Activated CD4-positive, alpha-beta T cell treated with anti-CD3 and anti-CD28 coated beads, Interleukin-2, Interleukin-4, amounts not matched to agents 100 ng/mL and 50 ng/mL, durations not matched to agents 16 hours and 8 hours (primary cell): ENCODE measurements at places on chromosomes 2 and 18.
A peak's percentile ranks its signal among the peaks of the same experiment; 100 is the strongest.

DNA sequence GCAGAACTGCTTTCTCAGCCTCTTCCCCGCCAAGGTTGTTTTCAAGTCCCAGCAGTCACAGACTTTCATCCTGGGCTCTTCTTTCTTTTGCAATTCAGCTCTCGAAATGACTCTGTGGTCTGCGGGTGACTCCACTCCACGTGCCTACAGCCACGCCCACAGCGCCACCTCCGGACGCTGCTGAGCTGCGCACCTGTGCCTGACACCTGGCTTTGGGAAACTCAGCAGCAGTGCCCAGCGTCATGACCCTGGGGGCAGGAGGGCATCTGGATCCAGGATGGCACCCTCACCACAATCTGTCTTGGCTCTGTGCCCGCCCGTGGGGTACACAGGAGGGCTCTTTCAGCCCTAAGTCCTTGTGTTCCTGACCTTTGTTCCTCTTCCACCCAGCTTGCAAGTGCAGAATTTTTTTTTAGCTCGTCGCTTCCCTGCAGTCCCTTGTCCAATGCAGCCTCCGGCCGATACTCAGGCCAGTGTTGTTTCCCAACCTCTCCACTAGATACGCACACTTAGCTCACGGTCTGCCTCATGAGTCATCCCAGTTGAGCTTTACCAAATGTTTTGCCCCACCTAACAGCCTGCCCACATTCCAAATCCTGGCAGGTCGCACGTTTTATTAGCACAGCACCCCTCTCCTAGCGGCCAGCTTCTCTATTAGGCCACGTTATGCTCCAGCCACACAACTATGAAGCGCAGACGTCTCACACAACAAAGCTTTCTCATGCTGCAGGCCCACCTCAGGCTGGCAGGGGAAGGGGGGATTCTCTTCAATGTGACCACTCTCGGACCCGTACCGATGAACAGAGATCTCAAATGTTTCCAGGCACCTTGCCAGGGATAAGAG is 6.5 kb upstream of the CAPN10 start:
- DNase-seq, result peak; percentile 89

DNA sequence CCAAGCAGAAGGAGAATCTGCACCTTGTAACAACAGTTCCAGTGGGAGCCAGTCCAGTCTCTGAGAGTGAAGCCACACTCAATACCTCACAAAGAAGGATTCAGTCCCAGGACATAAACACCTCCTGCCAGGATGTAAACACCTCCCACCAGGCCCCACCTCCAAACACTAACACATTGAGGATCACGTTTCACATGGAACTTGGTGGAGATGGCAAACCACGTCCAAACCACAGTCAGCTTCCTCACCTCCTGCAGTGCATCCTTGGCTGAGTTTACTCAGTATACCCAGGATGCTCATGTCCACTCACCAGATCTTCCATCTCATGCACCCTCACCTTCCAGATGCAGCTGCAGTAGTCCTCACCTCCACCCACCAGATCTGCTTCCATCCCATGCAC is 37.8 kb upstream of the TMEM18 start:
- no peak for DNase-seq

- no peak for DNase-seq
Measured at GRCh38 chr2:150075831-150076230, 411.6 kb downstream of the RND3 start.

DNA sequence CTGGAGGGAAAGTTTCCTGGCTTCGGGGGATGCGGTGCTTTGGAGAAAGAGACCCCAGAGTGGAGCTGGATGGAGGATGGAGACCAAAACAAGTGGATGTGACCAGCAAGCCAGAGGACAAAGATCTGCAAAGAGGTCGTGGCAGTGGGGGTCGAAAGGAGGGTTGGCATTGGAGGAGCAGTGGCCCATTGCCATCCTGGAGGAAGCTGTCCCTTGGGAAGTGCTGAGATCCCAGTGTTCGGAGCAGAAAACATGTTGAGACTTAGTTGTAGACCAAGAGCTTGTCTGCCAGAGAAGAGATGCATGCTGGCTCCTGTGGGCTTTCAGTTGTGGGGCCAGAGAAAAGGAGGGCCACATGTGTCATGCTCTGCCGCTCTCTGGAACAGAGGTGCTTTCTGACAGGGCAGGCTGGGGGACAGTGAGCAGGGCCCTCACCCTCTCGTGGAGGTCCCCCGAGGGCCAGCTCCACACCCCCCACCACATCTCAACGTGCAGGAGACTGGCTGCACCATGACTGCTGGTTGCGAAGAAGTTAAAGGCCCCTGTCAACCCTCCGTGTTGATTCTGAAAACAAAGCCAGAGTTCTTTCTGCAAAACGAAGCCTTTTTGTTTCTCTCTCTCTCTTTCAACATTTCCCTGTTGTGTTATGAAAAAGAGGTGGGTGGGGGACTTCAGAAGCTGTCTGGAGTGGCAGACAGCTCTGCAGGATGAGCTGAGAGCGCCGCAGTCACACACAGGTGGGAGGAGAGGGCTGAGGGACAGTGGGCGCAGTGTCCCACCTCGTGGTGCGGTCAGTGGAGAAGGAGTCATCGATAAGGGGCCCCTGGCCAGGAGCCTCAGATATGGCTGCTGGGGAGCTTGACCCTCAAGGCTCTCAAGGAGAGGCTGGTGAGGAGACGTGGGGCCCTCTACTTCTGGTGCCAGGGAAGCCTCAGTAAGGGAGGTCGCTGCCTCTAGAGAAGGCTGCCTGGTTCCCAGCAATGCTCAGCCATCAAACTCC is 77.6 kb upstream of the BCL2L11 start:
- no peak for DNase-seq

- DNase-seq, result no peak
Measured at GRCh38 chr2:177812713-177813396, 259.7 kb downstream of the PDE11A start.

- DNase-seq, result peak; percentile 17
Measured at GRCh38 chr18:58213440-58213839, 169.4 kb downstream of the NEDD4L start.

DNA sequence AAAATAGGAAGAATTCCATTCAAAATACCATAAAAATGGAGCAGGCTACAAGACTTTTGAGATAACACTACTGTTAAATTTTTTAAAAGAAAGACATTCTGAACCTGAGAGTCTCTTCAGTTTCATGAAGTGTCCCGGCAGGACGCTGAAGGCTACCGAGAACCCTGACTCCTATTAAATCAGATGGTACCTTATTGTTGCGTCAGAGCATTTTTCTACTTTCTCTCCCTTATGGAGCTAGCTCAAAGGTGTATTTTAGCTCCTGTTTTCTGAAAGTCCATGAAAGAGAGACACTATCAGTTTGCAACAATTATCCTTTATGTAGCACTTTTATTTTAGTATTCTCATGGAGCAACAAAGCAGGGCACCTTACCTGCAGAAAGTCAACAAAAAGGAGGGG is 626.7 kb downstream of the IRS1 start:
- DNase-seq, result no peak

- no peak for DNase-seq
Measured at GRCh38 chr2:17588031-17588430, 47.5 kb downstream of the VSNL1 start.

- no peak for DNase-seq
Measured at GRCh38 chr18:46141199-46141598, 37.0 kb downstream of the HAUS1 start.

GRCh38 chr18:41745166-41746049 is 209.6 kb upstream of the PIK3C3 start:
- peak; percentile 26 for DNase-seq

- DNase-seq, result no peak
Measured at GRCh38 chr2:219571311-219572236, at the start of gene OBSL1. Gene OBSL1, minus strand, starts transcription at chr2:219571539. Its CDS starts 307 bp downstream, at chr2:219571232.

DNA sequence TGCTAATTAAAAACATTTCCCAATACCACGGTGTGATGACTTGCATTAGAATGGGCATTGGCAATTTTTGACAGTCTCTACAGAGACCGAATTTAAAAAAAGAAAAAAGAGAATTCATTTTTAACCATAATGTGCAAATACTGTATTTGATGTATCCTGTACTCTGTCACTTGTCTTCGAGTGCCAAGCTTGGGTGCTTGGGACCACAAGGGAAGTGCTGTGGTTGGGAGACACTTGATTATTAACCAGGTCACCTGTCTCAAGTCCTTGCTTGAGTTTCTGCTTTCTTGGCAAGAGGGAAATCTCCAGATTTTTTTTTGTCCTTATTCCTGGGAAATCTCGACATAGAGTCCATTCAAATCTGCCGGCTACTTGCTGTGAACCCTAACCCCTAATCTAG is 209.0 kb downstream of the MC4R start:
- DNase-seq, result no peak

DNA sequence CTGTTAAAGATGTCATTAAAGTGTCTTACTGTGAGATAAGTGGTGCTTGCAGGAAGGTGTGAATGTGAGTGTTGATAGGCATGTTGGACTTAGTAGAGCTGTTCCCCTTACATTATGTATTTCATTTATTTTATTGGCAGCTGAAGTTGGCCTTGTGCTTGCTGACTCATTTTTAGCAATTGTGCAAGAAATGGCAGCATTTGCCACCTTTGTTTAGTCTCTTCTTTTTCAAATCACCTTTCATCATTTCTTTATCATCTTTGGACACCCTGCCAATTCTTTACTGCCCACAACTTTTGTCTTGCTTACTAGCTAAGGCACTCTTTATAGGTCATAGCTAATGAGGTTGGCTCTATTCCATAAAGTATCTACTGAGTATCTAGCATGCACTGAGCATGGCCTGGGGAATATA is 130.3 kb upstream of the LYPD6 start:
- no peak for DNase-seq

- no peak for DNase-seq
Measured at GRCh38 chr2:53609551-53609950, 158.1 kb upstream of the CHAC2 start.

- DNase-seq, result no peak
Measured at GRCh38 chr2:26366957-26367356, 20.4 kb upstream of the ADGRF3 start.

DNA sequence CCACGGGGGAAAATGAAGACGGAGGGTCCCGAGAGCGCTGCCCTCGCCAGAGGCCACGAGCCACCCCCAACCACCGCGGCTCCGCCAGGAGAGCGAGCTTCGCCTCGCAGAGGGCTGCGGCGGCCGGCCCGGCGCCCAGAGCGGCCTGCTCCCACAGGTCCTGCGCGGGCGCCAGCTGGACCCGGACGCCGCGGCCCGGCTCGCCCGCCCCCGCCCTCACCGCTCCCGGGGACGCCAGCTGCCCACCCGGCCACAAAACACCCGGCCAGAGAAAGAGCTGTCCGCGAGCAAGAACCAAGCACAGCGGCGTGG is 709 bp downstream of the PTPN2 start:
- DNase-seq, result no peak

GRCh38 chr2:204900910-204901309 is 355.6 kb downstream of the PARD3B start:
- no peak for DNase-seq

DNA sequence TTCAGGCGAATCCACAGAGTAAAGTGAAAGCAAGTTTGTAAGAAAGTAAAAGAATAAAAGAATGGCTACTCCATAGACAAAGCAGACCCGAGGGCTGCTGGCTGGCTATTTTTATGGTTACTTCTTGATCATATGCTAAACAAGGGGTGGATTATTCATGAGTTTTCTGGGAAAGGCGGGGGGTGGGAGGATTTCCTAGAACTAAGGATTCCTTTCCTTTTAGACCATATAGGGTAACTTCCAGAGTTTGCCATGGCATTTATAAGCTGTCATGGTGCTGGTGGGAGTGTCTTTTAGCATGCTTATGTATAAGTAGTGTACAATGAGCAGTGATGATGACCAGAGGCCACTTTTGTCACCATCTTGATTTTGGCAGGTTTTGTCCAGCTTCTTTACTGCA is 59.8 kb downstream of the SLC4A3 start:
- no peak for DNase-seq

GRCh38 chr2:30741576-30741975 is 65.7 kb downstream of the CAPN13 start:
- DNase-seq, result no peak

DNA sequence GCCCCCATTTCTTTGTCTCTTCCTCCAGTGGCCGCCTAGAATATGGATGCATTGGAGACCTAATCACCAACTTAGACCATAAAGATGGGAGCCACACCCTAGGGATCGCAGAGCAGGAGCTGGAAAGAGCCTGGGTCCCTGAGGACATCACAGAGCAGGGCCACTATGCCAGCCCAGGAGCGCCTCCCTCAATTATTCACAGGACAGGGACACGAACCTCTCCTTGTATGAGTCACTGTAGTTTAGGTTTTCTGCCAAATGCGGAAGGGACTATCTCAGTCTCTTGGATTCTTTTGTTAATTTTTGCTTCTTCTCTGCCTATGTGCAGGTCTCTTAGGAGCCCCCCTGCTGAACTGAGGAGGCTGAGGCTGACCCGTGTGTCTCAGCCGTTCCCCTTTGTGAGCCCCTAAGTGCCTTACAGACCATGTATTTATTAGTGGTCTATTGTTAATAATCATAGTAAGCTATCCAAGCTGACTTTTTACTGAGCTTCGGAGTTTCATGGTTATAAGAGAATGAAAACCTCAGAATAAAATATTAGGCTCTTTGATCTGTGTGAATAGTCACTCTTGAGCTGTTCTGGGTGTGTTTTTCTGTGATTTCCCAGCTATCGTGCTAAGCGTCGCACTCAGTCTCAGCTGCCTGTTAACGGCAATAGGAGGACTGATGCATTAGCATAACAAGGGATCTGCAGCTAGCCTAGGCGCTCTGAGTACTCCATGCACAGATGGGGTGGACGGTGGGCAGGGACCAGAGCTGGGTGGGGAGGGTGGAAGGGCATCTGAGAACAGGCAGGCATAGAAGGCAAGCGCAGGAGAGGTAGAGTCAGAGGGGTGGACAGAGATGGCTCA is 12.7 kb upstream of the PTPN4 start:
- no peak for DNase-seq
